ENCODE measurements at places on chromosomes 16 and 17.

DNA sequence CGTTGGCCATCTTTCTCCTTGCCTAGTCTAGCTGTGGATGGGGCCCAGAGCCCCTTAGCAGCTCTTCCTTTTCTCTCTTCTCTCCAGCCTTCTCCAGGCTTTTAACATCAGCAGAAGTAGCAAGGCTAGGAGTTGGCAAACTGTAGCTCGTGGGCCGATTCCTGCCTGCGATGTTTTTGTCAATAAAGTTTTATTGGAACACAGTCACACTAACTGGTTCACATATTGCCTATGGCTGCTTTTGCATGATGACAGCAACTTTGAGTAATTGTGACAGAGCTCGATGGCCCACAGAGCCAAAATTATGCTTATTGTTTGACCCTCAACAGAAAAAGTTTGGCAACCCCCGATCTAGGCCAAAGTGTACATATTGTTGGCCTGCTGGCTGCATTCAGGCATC lies 199.9 kb downstream of the RBFOX1 start:
- no peak for DNase-seq

GRCh38 chr16:11025120-11025531 lies 80.8 kb downstream of the CLEC16A start:
- DNase-seq: no peak

DNA sequence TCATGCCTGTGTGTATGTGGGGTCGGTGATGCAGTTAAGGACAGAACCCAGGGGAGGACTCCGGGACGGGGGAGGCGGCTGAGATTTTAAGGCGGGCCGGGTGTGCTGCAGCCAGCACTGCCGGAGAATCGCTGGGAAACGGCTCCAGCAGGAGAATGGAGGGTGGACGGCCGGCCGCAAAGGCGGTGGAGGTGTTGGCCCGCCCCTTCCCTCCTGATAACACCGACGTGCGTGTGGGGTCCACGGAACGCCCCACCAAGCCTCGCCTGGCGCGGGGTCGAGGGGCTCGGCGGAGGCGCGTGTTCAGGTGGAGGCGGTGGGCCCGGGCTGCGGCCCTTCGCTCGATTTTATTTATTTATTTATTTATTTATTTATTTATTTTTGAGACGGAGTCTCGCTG lies 633 bp downstream of the ZNF843 start:
- DNase-seq: no peak

DNA sequence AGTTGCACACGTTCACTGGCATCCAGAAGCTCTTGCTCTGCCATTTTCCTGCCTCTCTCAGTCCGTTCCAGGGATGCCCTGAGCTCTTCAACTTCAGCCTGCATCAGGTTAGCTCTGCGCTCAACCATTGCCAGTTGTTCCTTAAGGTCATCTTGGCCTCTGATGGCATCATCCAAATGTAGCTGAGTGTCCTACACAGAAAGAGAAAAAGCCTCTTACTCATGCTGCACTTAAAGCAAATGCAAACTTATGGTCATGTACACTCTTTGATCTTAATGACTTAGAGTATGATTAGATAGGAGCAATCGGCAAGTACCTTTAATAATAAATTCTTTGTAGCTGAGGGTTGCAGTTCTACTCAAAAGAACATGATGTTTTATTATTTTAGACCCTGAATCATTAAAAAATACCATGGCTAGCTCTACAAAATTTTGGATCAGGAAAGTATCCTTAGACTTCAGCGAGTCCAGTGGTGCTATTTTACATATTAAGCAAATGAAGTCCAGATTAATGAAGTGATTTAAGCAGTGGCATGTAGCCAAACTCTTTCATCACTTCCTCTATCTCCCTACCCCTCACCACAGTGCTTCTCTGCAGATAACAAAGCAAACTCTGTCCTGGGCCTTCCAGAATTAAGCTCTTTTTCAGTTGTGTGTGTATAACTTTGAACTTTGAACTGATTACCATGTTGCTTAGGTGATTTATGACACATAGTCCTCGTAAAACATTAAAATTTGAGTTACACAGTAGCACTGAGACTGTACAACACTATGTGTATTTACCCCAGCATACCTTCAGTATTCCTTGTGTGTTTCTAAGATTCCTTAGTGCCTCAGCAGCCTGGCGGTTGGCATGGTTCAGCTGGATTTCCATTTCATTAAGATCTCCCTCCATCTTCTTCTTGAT lies 22.1 kb downstream of the MYH4 start:
- no peak for DNase-seq

All from neural crest cell (in vitro differentiated cells).